ENCODE measurements at places on chromosomes 2 and 18.

- no peak for DNase-seq
These were observed 388.9 kb downstream of the SETBP1 start for GRCh38 chr18:45069546-45069945.

DNA sequence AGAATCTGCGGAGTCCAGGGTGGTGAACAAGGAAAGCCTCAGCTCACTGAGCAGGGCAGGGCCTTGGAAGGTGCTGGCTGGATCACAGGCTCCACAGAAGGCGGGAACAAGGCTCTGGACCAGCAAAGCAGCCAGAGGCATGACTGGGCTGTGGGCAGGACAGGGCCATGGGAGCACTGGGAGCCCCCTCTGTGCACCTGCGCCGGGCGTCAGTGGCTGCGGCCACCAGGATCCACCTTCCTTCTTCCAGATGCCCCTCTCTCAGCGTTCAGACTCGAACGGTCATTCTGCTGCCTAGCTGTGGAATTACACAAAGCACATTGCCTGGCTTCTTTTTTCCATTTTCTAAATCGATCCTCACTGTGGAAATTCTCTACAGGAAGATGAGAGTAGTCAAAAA, 621.2 kb downstream of the GALR1 start:
- DNase-seq = no peak

GRCh38 chr2:219125886-219126270, 34.7 kb downstream of the NHEJ1 start:
- no peak for DNase-seq

DNA sequence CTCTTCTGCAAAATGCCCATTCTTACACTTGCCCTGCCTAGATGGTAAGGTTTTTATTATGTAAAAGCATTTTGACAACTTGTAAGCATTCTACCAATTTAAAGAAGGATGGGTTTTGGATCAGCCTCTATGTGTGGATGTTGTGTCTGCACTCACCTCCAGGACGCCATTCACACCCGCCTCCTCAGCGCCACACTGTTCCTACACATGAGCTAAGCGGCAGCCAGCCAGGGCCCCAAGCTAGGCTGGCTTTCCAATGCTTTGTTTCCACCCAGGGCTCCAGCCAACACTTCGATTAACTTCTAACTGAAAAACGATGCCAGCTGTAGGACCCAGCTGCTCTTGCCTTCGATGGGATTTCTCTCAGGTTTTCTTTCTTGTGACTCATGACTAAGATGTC, 73.3 kb upstream of the FZD7 start:
- DNase-seq = no peak

- no peak for DNase-seq
These were observed 35.9 kb upstream of the SCN9A start for GRCh38 chr2:166411473-166412230.

- no peak for DNase-seq
These were observed 183.1 kb upstream of the HNRNPA3 start for GRCh38 chr2:177029501-177029900.

DNA sequence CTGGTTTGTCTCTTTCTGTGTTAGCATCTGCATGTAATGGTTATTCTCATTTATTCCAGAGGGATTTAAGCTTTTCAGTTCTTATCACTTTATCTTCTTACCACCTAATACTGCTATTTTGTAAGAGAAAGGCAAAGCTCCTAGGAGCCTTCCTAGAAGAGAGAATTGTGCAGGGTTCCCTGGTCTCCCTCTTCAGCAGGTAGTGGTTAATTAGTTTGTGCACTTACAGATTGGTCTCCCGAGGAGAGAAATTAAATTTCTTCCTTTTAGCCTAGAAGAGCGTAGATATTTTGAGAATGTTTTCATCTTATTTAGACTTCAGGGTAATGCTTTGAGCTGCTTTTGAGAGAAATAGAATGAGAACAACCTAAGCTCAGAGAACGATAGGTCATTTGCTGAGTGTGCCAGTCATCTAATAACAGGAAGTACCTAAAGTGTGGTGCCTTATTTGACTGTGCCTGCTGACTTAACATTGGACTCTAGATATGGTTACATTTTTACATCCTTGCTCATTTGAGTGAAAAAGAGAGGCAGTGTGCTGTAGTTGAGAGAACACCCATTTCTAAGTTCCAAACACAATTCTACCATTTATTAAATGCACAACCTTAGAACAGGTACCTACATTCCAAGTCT, 651.4 kb downstream of the STK39 start:
- no peak for DNase-seq

- DNase-seq = no peak
These were observed 120.8 kb upstream of the FOSL2 start for GRCh38 chr2:28271919-28272250.

GRCh38 chr2:233563663-233564430, 2.7 kb downstream of the USP40 start:
- DNase-seq = no peak

- DNase-seq = no peak
These were observed 162.6 kb upstream of the SIX3 start for GRCh38 chr2:44778671-44779476.

- DNase-seq = no peak
These were observed 10.0 kb downstream of the PROC start for GRCh38 chr2:127428057-127428814.

DNA sequence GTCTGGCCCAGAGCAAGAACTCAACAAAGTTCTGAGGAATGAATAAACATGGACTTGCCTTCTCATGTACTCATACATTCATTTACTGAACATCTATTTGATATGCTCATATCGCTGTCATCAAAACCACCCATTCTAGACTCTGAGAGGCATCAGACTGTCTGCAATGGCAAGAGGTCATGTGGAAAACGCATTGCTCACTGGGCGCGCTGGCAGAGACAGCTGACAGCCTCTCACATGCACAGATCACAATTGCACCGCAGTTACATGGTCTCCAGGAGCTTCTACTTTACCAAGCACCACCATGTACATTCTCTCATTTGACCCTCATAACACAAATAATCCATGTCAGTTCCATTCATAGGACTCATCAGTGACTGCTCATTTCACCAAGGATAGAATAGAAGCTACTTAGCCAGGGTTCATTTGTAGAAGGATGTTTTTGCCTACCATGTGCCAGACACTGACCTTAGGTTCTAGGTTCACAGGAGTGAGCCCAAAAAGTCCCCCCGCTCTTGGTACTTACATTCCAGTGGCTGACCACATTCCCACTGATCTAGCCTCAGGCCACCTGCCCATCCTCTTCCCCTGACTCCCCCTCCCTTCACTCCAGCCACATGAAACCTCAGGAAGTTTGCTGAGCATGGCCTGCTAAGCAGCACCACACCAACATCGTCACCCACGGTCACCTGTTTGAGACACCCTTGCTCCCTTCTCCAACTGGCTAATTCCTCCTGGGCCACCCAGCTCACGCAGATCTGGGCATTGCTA, 6.1 kb downstream of the FAM124B start:
- no peak for DNase-seq

DNA sequence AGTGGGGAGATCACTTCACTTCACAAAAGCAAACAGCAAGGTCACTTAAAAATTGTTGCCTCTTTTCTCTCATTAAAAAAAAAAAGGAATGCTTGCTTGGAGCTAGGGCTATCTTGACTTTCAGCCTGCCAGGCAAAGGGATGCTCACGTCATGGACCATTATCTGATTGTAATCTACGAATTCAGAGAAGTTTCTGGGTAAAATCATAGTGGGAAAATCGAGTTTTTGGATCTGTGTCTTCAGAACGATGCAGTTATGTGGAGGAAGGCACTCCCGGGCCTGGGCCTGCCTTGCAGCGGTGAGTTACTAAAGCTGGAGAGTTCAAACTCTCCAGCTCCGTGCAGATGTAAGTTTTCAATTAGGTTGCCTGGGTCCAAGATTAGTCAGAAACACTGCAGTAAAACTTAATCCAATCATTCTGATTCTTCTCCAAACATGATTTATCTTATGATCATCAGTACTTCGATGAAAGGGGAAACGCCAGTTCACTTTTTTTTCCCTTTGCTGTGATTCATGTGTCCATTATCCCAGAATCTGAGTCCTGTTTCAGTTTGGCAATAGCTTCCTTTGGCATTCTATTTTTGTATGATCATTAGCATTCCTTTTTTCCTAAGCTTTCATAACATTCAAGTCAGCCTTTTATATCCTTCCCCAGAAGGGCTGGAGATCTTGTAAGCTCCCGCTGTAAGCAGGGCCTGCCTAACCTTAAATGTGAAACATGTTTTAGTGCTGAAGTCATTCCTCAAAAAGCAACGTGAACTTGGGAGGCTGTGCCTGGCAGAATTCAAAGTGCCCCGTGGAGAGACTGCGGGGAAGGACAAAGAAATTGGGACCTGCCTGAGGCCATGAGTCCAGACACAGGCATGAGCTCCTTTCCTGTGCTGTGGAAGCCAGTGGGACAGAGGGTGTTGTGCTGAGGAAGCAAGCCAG, 119.3 kb upstream of the TWIST2 start:
- no peak for DNase-seq

DNA sequence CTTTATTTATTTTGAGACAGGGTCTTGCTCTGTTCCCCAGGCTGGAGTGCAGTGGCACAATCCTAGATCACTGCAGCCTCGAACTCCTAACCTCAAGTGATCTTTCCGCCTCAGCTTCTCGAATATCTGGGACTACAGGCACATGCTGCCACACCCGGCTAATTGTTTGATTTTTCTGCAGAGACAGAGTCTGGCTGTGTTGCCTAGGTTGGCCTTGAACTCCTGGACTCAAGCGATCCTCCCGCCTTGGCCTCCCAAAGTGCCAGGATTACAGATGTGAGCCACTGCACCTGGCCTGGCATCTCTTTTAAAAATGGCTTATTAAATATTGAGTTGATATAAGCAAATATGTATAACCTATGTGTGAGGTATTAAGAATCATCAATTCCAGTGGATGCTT, 209.5 kb downstream of the FAM210A start:
- DNase-seq = no peak

- no peak for DNase-seq
These were observed 8.8 kb upstream of the SNED1 start for GRCh38 chr2:240989451-240990265.

DNA sequence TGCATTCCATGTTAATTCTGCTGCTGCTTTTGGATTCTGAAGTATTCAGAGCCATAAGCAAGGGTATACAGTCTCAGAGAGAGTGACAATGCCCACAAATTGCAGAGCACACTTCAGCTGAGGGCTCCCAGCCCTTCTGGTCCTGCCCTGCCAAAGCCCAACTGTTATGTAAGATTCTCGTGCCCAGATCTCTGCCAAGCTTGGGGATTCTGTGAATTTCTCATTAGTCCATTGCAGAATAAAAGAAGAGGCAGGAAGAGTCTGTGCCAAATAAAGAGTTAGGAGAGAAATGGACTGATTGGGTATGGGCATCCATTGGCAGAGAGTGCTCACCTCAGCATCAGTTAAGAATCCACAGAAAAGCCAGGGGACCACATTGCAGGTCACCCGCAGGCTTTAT, 112.0 kb upstream of the PNPT1 start:
- DNase-seq = no peak

GRCh38 chr2:191489177-191489576, 188.8 kb upstream of the NABP1 start:
- DNase-seq = no peak

- DNase-seq = no peak
These were observed 28.9 kb upstream of the IER3IP1 start for GRCh38 chr18:47204908-47205522.
